ENCODE measurements at places on chromosomes 2 and 18.

DNA sequence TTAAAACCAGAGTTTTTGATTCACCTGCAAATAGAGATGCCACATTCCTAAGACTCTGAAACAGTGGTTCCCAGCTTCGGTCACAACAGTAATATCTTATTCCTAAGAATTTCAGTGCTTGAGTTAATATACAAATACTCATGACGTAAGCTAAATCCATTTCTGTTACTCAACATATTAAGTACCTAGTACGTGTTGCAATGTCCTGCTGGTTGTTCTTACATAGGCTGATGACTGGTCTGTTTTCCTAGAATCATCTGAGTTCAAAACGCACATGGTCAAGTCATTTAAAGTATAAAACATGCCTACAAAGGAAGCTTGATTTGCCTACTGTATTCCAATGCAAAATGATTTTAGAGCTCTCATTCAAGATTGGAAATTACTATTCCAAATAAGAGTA lies 7.2 kb downstream of the NCL start:
- DNase-seq = no peak

DNA sequence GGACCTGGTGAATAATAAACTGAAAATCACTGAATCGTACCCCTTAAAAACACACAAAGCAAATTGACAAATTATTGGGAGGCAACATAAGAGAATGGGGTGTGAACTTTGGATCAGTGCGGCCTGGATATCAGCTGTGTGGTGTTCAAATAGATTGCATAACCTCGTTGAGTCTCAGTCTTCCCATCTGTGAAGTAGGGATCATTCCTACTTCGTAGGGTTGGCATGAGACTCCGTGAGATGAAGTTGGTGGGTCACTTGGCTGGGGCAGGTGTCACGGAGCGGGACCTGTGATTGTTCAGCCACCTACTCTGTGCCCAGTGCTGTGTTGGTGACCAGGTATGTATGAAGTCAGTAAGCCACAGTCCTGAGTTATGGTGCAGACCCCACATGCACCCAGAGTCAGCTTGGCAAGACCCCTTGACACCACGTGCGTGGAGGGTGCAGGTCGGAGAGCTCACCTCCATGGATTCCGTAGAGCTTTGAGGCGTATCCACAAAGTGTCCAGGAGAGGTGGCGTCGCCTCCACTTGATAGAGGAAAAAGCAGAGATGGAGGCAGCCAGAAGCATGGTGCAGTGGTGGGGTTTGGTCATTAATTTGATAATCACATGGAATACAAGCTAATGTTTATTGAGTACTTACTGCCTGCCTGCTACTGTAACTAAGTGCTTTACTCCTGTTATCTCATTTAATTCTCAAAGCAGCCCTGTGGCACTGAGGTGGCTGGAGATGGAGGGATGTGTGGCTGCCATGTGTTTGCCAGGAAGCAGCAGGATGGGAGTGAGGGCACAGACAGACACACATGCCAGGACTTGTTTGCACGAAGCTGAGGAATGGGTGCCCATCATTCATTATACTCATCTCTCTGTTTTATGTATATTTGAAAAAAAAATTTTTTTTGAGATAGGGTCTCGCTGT lies 35.8 kb downstream of the HPCAL1 start:
- no peak for DNase-seq

GRCh38 chr2:46064396-46064795 lies 232.8 kb upstream of the EPAS1 start:
- DNase-seq = no peak

- DNase-seq = peak; percentile 38
Measured at GRCh38 chr2:96175951-96176350, 30.7 kb upstream of the DUSP2 start.

- DNase-seq = peak; percentile 65
Measured at GRCh38 chr2:33421820-33422219, 54.6 kb upstream of the RASGRP3 start.

DNA sequence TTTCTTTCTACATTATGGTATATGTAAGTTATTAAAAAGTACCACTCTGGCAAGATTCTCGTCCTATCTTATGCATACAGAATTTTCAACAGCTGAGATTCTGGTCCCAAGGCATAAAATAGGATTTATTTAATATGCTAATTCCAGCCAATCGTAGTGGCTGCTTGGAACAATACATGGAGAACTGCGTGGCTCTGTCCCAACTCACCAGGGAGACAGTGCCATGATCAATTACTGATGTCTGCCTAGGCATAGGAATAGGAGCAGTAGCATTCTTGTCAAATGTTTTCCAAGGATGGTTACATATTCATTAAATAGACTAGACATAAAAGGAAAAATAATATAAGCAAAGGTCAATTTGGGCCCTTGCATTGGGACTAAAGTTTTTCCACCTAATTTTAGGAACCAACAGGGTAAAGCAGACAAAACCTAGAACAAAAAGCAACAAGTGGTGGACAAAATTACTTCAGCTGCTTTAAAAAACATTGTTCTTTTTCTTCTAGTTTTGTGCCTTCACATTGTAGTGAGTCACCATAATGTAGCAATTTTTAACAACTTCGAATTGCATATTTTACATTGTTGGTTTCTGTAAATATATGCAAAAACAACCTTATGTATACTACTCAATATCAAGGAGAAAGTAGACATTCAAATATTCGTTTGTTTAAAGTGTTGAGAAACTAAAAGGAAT lies 232.8 kb upstream of the ATP5MC3 start:
- DNase-seq = no peak

DNA sequence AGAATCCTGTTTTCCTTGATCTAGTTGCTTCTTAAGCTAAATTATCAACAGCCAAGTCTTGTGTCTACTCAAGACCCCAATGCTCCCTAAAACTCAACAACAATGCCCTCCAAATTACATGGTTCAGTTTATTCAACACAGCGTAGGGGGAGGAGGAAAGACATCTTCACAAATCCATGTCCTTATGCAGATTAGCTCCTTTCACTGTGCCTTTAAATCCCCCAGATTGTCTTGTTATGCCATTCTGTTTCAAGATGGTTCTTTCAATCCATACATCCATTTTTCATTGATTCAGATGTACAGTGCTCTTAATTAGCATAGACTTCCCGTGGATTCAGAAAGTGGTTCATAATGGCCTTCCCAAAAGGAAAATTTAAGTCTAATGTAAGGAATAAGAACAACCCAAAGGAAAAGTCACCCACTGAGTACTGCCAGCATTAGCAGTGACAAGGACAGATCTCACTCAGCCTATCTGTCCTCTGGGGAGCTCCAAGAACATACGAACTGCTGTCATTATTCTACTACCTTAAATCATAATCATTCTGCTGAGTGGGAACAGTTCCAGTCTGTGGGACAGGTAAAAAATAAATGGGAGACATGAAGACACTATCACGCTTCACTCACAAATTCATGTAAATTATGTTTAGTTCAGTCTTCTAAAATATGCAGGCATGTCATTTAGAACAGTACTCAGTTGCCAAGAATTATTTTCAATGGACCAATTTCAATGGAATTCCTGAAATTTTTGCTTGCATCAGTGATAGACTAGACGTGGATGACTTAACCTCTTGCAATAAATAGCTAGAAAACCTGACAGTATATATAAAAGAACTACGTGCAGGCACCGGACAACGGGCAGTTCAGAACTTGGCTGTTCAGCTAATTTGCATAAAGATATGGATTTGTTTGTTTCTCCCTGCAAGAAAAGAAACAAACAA lies 58.9 kb upstream of the RNU4ATAC start:
- peak; percentile 82 for DNase-seq

DNA sequence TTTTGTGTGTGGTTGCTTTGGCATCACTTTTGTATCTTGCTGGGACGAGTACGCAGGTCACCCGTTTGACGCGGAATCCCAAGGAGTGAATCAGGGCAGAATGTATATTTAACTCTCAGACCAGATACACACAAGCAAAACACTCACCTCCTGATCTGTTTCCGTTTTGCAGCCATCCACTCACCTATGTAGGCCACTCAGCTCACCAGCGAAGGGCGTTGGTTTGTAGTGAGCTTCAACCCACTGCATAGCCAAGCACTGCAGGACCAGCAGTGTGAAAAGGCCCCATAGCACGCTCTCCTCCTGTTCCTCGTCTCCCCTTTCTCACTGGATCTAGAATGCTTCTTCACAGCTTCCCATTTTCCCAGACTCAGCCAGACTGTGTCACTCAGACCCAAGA lies 58.3 kb downstream of the ZNF532 start:
- no peak for DNase-seq

DNA sequence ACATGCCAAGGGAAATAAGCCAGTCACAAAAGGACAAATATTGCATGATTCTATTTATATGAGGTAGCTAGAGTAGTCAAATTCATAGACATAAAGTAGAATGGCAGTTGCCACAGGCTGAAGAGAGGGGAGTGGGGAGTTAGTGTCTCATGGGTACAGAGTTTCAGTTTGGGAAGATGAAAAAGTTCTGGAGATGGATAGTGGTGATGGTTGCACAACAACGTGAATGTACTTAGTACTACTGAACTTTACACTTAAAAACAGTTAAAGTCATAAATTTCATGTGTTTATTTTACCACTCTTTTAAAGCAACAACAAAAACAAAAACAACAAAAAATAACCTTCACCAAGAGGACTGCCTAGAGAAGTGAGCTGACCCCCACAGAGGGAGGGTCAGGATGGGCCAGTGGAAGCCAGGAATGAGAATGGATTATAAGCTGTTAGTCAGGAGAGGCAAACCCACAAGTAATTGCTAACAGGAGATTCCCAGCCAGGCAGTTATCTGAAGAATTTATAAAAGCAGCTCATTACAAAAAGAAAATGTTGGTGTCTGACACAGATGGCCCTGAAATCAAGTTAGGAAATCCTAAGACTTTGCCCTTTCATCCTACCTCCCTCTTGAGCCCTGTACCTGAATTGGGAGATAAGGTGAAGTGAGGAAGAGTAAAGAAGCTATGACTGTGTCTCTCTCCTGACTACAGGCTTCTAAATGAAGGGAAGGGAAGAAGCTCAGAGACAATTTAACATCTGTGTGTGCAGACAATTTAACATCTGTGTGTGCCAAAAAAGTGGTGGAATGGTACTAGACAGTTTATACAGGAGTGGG lies 263.4 kb downstream of the PDE11A start:
- no peak for DNase-seq

DNA sequence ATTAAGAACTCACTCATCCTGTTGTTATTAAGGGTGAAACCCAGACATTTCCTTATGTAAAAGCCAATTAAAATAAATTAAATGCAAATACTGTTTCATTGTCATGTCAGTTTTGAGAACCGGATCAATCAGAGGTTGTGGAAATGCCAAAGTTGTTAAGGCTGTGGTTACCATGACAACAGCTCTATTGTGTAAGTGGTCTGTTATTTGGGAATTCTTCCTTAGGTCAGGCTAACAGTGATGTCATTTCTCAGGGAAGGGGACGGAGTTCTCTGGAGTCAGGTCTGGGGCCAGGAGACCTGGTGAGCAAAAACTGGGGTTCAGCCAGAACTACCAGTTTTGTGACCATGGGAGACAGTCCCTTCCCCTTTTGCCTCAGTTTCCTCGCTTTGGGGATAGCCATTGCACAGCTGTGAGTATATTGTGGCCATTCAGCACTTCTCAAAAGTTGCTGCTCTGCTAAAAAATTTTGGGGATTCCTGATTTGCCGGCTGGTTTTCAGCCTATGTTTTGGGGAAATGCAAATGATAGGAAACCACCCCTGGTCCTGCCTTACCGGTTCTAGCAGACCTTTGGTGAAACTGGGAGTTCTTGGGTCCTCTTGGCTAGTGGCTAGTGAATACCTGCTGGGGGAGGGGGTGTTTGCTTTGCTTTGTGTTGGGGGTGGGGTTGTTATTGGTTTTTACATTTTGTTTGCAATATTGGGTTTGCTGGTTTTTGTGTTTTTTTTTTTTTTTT lies 21.6 kb downstream of the HPCAL1 start:
- DNase-seq = peak; percentile 36

DNA sequence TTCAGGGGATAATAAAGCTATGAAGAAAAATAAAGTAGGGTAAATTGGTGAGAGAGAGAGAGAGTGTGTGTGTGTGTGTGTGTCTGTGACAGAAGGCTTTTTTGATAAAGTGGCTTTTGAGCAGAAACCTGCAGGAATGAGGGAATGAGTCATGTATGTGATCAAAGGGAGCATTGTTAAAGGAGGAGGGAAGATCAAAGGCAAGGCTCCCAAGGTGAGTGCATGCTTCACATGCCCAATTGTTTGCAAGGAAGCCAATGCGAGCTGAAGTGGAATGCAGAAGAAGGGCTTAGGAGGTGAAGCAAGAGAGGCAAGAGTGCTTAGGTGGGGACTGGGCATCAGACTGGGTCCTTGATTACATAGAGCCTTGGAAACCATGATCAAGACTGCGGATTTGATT lies 96.8 kb downstream of the DNAH6 start:
- no peak for DNase-seq

GRCh38 chr18:272650-273049 lies 4.8 kb upstream of the THOC1 start:
- no peak for DNase-seq

GRCh38 chr2:157838442-157839161 lies 37.5 kb downstream of the ACVR1 start:
- DNase-seq = peak; percentile 79

DNA sequence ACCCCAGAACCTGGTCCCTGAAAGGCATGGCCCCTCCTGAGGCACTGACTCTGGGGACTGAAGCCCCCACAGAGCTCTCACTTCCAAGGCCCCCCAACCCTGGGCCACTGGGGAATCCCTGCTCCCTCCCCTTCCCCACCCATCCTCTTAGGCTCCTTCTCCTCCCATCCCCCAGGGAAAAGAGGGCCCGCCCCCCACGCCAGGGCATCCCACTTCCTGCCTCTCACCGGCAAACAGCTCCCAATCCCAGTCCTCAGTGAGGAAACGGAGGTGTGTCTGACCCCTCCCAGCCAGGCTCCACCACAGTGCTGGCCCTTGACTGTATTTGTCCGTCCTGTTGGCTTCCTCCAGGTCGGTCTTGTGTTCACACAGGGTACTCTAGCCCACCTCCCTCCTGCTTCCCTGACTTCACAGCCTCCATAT lies 35.0 kb upstream of the PTMA start:
- peak; percentile 54 for DNase-seq

GRCh38 chr2:60989259-60989658 lies 28.3 kb upstream of the PEX13 start:
- no peak for DNase-seq

- DNase-seq = no peak
Measured at GRCh38 chr18:27198036-27198435, 12.9 kb upstream of the CHST9 start.

GRCh38 chr2:129112181-129112580 lies 793.5 kb upstream of the HS6ST1 start:
- DNase-seq = no peak

DNA sequence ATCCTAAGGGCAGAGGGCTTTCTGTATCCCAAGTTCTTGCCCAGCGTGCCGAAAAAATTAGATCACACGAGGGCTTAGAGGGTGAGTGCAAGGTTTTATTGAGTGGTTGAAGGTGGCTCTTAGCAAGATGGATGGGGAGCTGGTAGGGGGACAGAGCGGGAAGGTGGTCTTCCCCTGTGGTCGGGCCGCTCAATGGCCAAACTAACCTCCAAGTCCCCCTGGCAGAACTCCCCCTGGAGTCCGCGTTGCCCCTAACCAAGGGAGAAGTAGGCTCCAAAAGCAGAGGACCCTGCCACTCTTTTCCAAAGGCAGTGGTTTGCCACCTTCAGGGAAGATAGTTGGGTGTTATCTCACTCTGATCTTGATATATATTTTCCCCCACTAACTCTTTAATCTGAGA lies 63.4 kb downstream of the LYPD1 start:
- no peak for DNase-seq

All from fibroblast of skin of right quadriceps (primary cell).